Suppressor macrophage treated with lipopolysaccharide for 4 hours (primary cell): ENCODE measurements at places on chromosomes 5 and 9.

DNA sequence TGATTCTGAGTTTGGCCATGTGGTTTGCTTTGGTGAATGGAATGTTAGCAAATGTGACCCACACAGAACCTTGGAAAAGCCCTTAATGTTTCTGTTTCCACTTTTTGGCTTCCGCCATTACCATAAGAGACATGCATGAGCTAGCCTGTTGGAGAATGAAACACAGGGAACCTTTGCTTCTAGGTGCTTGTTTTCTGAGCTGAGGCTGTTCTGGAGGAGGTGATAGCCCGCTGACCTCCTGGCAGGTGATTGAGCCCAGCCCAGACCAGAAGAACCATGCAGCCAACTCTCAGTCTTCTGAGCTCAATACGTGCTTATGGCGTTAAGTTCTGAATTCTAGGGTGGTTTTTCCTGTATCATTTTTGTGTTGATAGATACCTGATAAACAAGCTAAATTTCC lies 148.6 kb upstream of the KLF9 start:
- DNase-seq = no peak

DNA sequence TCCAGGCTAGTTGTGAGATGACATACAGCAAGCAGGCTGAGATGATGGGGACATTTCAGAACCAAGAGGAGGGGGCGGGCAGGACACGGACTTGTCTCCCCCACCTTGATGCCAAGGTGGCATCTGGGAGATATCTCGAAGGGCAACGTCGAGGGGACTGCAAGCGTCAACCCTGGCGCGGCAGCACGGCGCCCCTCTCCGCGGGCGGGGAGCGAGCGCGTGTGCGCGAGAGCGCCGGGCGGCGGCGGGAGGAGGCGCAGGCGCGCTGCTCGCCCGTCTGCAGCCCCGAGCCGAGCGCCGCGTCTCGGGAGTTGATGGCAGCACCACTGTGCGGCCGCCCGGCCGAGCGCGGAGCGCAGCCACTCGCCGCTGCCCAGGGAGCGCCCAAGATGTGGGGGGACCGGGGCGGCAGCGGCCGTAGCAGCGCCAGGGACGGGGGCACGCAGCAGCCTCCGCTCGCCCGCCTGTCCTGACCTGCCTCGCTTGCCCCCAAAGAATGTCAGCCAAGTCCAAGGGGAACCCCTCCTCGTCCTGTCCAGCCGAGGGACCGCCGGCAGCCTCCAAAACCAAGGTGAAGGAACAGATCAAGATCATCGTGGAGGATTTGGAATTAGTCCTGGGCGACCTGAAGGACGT lies at the start of gene PRR16:
Gene PRR16 (plus strand): TSS at position 310 of the 636 bp plus-strand sequence.
- DNase-seq = peak; percentile 63

- no peak for DNase-seq
Measured at GRCh38 chr5:148962761-148963324, 100.0 kb downstream of the SH3TC2 start.

DNA sequence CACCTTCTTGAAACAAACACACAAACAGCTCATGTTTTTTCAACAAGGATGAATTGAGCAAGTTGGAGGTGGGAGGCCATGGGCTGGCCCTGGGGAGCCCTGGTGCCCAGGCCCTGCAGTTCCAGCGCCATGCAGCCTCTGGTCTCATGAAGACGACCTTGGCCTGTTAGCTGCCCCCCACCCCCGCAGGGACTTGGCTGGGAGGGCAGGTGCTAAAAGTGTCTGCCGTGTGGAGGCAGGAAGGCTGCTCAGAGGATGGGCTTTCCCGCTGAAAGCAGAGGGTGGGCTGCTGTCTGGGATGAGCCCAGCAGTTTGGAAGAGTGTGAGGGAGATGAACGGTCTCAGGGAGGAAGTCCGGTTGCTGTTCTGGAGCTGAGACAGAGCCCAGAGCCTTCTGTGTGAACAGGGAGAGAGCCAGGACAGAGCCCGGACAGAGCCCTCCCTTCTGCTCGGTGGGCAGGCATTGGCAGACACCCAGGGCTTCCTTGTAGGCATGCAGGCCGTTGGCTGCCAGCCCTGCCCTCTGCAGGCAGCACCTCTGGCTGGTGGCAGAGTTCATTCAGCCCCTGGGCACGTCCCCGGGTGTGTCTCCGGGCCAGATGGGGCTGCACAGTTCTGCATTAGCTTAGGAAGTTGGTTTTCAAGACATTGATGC lies 18.7 kb downstream of the ROPN1L start:
- no peak for DNase-seq

GRCh38 chr9:124345751-124346281 lies 69.4 kb downstream of the PSMB7 start:
- no peak for DNase-seq

- DNase-seq = no peak
Measured at GRCh38 chr5:93755716-93756115, 14.3 kb upstream of the POU5F2 start.

DNA sequence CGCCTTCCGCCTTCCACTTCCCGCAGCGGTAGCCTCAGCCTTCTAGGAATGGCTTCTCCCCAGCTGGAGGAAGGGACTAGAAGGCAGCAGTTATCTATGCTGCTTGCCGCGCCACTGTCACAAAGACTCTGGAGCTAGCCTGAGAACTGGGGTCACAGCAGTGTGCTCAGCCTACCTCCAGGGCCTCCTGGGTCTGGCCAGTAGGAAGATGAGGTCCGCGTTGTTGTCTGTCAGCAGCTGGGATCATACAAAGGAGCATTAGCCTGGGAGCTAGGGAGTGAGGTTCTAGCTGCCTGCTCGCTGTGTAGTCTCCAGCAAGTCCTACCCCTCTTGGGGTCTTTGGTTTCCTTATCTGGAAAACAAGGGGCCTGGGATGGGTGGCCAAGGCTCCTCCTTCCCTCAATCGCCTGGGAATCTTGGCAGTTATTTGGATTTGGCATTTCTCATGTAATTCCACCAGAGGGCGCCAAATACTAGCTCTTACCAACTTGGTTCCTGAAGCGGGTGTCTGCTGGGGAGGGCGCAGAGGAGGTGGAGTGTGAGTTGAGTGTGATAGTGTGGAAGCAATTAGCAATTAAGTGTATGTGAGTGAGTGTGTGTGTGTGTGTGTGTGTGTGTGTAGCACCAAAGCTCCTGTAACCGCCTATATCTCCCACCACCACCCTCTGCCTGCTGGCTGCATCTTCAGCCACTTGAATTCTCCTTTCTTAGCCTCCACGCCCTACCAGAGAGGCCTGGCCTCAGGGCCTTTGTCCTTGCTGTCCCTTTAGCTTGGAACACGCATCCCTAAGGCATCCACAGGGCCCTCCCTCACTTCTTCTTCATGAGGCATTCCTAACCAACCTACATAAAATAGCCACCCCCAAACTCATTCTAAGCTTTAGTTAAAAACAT lies 97.1 kb downstream of the ENTREP1 start:
- peak; percentile 69 for DNase-seq

DNA sequence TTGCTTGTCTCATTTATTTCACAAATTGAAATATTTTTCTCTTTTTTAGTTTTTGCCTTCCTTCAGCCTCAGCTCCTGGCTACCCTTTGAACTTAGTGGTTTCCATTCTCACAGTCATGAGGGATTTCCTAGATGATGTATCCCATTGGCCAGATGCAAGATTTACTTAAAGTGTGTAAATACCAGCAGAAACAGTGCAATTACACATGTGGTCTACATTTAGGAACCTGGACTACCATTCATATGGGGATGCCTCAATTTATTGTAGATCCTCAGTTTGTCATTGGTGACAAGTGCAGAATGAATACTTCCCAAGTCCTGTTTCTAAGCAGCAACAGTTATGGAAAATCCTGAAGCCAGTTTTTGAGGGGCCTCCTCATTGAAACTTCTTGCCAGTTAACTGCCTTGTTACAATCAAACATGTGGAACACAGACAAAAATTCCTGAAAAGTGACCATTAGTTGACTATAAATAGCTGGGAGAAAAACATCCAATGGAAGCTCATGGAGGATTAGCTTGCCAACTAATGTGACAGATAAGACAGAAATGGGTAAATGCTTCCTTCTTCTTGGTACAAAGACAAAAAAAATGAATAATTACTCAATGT lies 113.6 kb upstream of the FER start:
- DNase-seq = no peak

GRCh38 chr5:111747337-111747736 lies 9.7 kb downstream of the NREP start:
- no peak for DNase-seq

GRCh38 chr5:21165344-21165743 lies 1177.3 kb upstream of the CDH18 start:
- DNase-seq = no peak
